ENCODE measurements at places on chromosomes 12 and 14.

GRCh38 chr12:65430571-65431306 is 152.3 kb downstream of the MSRB3 start:
- DNase-seq, result peak; percentile 13

DNA sequence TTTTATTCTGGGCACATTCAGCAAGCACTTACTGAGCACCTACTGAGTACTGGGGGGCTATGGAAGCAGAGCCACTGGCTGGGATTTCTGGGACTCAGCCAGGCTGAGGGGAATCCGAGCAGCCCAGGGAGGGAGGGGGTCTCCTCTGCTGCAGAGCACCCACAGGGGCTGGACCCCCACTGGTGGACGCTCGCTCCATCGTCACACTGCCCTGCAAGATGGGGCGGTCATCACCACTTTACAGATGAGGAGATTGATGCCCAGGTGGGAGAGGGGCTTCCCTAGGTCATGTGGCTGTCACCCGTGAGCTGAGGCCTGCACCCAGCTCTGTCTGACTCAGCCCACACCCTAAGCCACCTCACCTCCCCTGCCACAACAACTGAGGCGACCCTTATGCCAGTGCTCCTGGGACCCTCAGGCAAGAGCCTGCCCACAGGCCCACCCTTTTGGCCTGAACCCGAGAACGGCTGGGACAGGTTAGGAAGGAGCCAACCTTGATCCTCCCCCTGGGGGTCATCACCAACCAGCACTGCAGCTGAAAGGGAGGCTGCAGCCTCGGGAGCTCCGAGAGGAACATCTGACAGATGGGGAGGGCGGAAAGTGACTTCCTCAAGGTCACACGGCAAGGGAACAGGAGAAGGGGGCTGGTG is 74.4 kb downstream of the SERPINA3 start:
- DNase-seq, result no peak

- DNase-seq, result no peak
Measured at GRCh38 chr14:103540821-103541708, 12.1 kb downstream of the TRMT61A start.

DNA sequence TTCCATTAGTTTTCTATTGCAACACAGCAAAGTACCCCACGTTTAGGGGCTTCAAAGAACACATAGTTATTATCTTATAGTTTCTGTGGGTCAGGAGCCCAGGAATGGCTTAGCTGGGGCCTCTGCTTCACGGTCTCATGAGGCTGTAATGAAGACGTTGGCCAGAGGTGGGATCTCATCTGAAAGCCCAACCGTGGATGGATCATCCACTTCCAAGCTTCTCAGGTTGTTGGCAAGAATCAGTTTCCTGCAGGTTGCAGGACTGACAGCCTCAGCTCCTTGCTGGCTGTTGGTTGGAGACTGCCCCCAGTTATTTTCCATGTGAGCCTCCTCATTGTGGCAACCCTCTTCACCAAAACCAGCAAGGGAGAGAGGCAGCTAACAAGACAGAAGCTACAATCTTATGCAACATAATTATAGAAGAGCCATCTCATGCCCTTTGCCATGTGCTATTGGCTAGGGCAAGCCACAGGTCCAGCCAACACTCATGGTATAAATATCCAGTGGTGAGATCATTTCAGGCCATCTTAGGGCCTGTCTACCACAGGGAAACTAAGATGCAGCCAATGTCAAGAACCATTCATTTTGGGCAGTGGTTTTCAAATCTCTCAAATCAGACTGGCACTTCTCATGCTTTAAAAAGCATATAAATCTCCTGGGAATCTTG is 452.4 kb downstream of the MED13L start:
- DNase-seq, result no peak

DNA sequence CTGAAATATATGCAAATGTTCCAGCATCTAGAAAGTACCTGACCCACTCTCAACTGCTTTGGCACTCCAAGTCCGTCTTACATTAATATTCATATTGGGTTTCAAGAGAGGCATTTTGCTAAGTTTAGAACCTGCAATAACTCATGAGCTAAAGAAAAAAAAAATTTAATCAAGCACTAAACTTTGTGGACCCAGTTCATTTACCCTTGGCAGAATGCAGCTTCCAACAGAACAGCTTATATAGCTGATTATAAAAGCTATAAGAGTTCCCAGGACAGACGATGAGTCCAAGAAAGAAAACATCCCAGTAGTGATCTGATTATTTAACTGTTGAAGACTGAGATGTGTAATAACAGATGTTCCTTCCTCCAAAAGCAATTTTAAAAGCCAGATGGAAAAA is 592.0 kb downstream of the KCNH5 start:
- DNase-seq, result no peak

- peak; percentile 76 for DNase-seq
Measured at GRCh38 chr12:54419088-54419887, at the start of gene ITGA5. ITGA5 (minus strand) TSS chr12:54419266; CDS start chr12:54419198, 68 bp downstream.

GRCh38 chr12:130770413-130771028 is 54.4 kb upstream of the RIMBP2 start:
- no peak for DNase-seq

DNA sequence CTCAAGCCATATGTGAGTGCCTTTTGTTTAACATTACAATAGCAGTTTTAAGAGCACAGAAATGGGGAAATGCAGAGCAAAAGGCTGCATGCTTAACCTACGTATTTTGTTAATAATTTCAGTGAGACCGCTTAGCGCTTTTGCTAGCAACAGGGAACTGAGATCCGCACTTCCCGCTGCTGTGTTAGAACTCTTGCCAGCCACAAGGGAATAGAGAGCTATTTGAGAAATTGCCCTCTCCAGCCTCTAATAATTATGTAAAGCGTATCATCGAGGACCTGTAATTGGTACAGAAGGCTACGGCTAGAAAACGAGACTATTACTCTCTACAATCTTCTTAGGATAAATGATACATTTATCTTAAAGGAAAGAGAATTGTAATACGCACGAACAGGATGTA is 205.2 kb upstream of the GRIP1 start:
- no peak for DNase-seq

DNA sequence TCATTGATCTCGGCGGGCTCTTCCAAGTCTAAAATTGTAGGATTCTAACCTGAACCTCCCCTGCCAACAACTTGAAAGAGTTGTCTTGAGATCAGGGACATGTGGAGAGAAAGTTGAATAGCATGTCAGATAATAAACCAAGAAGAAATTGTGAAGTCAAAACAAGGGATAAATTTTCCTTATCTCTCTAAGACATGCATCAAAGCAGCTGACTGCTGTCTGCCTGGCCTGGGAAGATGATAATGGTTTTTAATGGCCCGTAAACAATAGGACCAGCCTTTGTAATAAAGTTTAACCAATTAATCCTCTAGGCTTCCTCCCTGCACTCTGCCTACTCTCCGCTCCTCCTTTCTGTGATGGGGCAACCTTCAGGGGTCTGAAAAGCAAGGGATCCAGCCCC is 67.9 kb downstream of the DPF3 start:
- DNase-seq, result no peak

DNA sequence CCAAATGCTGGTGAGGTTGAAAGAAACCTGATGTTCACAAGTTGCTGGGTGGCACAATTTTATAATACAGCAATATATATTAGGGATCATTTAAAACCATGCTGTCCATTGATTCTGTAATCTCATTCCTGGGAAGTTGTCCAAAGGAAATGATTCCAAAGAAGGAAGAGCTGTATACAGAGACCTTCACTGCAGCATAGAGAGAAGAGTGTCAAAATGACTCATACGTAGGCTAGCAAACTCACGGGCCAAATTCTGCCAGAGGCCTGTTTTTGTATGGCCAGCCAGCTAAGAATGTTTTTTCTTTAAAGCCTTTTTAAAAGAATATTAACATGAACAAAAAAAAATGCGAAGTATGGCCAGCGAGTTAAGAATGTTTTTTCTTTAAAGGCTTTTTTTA is 69.2 kb upstream of the MED13L start:
- peak; percentile 91 for DNase-seq

- no peak for DNase-seq
Measured at GRCh38 chr12:81517296-81517695, 241.9 kb downstream of the PPFIA2 start.

- DNase-seq, result no peak
Measured at GRCh38 chr12:92619730-92620684, 82.8 kb upstream of the PLEKHG7 start.

GRCh38 chr12:28242496-28243309 is 52.4 kb downstream of the CCDC91 start:
- no peak for DNase-seq

DNA sequence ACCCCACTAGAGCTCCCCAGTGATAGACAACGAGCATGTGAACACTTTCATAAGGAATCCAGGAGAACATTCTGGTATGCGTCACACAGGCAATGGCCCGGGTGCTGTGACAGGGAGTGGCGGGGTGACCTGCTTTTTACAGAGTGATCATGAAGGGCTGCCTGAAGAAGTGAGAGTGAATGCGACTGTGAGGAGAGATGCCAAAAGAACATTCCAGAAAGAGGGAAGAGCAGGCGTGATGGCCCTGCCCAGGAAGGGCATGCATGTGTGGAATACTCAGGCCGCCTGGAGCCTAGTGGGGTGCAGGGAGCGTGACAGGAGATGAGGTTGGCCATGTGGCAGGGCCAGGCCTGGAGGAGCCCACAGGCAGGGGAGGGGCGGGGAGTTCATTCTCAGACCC is 53.8 kb downstream of the FZD10 start:
- DNase-seq, result no peak

DNA sequence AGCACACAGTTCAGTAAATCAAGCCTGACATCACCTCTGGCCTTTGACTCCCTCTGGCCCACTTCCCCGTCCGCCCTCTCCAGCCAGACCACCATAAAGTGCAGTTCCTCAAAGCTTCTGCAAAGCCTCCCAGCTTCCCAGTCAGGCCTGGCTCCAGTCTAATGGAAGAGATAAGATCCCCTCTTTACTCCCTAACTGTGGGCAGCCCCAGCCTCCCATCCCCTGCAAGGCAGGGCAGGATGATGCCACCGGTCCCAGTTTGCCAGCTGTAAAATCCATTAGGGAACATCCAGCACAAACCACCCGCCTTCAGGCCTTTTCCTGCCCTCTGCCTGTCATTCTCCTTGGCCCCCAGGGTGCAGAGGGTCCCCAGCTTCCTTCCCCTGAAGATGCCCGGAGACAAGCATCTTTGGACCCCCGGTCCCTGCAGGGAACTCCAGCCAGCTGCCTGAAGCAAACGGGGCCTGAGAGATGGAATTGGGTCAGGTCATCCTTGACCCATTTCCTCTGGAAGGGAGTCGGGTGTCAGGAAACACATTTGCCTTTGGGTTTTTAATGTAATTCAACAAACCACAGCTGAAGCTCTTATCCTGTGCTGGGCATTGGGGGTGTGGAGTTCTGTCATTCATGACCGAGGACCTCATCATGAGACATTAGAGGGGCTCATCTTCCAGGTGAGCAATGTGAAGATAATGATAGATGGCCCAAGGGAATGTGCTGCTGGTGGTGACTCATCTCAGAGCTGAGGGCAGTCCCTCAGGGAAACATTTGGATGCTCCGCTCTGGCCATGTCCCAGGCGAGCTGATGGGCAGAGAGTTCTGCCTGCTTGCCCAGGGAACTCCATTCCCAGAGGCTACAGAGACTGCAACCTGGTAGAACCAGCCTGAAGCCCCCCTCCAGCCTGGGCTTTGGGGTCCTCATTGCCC is 93.8 kb upstream of the CLMN start:
- DNase-seq, result no peak

DNA sequence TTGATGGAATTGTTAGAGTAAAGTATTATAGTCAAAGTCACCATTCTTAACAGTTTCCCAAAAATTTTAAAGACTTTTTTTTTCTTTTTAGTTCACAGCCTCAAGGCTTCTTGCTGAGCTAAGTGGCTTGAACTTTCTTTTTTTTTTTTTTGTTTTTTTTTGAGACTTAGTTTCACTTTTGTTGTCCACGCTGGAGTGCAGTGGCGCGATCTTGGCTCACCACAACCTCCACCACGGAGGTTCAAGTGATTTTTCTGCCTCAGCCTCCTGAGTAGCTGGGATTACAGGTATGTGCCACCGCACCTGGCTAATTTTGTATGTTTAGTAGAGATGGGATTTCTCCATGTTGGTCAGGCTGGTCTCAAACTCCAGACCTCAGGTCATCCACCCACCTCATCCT is 92.8 kb downstream of the SETD3 start:
- no peak for DNase-seq

GRCh38 chr14:96267916-96268315 is 11.9 kb downstream of the BDKRB1 start:
- no peak for DNase-seq

- peak; percentile 94 for DNase-seq
Measured at GRCh38 chr12:101857043-101857558, 20.3 kb upstream of the DRAM1 start.

GRCh38 chr12:101207086-101207780 is 2.8 kb downstream of the SLC5A8 start:
- no peak for DNase-seq

GRCh38 chr14:92668276-92668973 is 80.0 kb downstream of the LGMN start:
- DNase-seq, result no peak

DNA sequence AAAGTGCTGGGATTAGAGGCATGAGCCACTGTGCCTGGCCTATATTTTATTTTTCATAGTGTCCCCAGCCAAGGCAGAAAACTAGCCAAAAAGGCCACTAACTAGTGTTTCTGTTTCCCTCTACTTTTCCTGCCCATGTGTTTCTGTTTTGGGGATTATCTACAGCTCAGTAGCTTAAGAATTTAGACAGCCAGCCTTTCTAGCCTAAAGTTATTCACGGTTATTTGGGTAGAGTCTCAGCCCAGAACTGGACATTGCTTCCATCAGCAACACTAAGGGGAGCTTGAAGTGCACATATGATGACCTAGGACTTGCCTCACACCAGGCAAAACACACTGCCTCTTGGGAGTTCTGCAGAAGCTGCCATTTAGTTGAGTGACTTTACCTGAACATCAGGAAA is 17.9 kb downstream of the PROX2 start:
- DNase-seq, result no peak

DNA sequence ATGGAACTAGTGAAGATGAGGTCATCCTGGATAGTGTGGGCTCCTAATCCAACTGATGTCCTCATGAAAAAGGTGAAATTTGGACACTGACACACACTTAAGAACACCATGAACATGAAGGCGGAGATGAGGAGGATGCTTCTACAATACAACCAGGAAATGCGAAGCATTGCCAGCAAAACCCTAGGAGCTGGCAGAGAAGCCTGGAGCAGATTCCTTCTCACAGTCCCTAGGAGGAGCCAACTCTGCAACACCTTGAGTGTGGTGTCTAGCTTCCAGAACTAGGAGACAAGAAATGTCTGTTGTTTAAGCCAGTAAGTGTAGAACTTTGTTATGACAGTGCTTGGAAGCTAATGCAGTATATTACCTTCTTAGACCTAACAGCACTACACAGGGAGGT is 191.9 kb upstream of the PWP1 start:
- DNase-seq, result no peak

DNA sequence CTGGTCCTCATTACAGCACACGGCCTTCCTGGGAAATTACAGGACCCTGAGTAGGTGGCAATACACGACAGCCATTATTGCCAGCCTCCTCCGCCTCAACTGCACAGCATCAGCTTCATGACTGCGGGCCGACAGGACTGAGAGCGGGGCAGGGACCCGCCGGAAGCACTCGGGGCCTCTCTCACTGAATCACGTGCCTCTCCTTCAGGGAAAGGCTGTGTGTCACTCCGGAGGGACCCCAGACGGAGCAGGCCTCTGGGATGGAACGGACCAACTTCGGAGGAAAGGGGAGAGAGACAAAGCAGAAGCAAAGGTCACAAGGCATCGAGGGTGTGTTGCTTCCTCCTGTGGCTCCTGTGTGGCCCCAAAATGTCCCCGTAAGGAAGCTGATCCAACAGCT is 90.0 kb downstream of the RNF34 start:
- no peak for DNase-seq
